Sciatic nerve (tissue), 2 donors: ENCODE measurements at places on chromosomes 12 and 14.

DNA sequence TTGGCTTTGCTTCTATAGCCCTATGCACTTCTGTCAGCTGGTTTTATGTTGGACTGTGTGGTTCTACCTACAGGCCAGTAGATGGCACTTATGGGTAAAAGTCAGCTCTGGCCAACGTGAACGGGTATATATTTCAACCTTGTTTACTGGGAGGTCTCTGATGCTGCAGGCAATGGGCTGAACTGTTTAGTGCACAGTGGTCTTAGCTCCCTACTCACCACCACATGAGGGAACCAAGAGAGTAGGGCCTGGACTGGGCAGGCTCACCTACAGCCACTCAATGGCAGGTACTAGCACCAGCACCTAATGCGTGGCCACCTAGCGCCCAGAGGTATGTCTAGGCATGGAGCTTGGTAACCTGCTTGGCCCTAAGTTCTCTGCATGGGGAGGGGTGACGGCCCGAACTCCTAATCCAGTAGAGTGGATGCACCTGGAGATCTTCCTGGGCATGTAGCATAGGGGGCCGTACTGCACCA, 481.8 kb downstream of the TMEM117 start:
- DNase-seq, result no peak

DNA sequence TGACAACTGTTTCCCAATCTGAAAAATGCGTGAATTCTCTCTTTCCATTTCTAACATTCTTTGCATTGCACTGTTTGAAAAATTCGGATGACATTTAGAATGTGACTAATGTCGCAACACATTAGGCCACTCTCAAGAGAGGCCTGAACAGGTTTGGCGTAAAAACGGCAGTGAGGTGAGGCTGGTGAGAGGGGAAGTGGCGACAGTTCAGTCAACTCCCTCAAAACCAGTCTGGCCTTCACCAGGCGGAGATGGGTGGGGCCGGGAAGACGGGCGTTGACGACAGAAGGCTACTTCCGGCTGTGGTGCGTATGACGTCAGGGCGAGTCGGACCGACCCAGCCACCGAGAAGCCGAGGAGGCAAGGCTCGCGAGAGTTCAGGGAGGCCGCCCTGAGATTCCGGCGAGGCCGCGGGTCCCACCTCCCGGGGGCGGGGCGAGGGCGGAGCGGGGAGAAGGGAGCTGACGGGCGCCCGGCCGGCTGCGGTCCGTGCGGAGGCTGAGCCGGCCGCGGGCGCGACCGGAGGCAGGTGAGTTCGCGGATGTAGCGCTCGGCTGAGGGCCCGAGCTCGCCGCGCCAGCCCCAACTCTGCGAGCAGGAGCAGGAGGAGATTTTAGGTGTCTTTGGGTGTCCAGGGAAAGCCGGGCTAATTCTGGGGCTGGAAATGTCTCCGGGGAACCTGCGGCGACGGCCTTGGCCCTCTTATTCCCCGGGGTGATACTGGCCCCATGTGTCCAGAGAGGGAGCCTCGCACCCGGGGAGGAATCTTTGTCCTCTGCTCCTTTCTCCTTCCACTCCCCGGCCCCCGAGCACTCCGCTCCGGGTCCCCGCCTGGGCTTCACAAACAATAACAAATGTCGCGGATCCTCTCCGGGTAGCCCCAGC, at the start of gene STK38L:
Gene STK38L (plus strand): TSS at position 483 of the 885 bp plus-strand sequence. CDS start 53,435 bp downstream, outside the sequence.
- peak; percentile 98 for DNase-seq

GRCh38 chr14:51614707-51615106, 37.0 kb upstream of the FRMD6 start:
- DNase-seq, result no peak

DNA sequence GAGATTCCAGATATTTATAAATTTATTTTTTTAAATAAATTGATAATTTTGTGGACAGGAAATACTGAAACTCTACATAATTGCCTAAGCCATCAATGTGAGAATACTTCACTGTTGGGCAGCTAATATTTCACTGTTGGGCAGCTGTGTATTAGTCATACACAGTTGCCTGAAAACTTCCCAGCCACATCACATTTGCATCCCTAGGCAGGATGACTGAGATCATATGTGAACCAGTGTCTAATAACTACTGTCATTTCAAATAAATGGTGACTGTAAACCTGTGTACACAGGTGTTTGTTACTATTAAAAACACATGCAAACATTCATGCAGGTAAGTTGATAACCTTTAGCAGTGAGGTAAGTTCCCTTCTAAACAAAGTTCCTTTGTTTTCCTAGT, 43.9 kb downstream of the TMTC3 start:
- no peak for DNase-seq

DNA sequence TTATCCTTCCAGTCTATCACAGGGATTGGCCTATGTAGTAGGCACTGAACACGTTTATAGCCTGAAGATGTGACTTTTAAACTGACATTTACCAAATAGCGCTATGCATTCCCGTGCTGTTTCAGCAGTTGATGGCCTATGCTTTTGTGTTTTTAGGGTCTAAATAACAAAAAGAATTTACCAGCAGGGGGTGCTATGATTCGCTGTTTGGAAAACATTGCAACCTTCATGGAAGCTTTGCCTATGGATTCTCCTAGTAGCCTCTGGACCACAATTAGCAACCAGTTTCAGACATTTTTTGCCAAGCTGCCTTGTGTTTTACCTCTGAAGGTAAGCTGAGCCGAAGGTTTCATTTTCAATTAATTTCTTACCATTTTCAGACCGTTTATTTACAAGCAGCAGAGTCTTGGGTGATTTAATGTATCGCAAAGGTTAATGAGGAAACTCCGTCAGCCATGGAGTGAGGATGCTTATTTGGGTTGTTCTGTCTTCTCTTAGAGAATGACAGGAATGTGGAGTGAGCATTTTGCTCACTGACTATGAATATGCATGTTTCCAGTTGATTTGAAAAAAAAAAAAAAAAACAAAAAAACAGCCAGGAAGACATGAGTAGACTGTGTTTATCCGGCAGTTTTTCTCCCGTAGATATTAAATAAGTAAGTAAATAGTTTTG, 133.1 kb downstream of the PRIMA1 start:
- DNase-seq, result no peak

DNA sequence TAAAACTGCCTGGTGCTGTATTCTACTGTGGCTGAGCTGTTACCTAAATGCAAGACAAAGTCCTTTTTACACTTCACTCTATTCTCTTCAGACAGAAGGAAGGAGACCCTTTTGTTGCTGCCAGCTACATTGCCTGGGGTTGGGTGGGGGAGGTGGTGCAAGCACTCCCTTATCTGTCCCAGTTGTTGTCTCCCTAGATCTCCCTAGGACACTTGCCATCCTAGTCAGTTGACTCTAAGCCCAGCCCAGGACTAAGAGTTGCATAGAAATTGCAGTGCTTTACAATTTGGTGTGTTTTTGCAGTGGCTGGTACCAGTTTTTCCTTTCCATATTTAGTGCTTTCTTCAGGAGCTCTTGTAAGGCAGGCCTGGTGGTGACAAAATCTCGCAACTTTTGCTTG, 35.1 kb downstream of the SCYL2 start:
- no peak for DNase-seq

DNA sequence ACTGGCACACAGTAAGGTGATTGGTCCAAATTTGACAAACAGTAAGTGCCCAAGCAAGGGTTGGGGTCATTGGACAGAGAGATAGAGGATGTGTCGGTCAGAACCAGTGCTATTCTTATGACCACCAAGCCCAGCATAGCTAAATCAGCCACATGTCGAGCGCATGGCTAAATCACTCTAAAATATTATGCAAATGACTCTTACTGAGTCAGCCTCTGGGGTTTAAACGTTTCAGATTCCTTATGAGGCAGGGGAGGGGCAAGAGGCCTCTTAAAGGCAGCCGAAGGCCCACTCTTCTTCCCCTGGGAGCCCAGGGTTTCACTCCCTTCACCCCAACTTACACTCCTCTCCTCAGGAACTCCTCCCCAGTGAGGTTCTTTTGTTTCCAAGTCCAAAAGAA, 603 bp upstream of the ENDOU start:
- no peak for DNase-seq

- no peak for DNase-seq
These were observed 218.8 kb downstream of the DAD1 start for GRCh38 chr14:22370084-22370847.
